Umbilical cord (tissue), 2 donors: ENCODE measurements at places on chromosomes 6 and 20.

GRCh38 chr20:41029150-41029901 is 704 bp downstream of the TOP1 start:
- peak; percentile 65 for DNase-seq

DNA sequence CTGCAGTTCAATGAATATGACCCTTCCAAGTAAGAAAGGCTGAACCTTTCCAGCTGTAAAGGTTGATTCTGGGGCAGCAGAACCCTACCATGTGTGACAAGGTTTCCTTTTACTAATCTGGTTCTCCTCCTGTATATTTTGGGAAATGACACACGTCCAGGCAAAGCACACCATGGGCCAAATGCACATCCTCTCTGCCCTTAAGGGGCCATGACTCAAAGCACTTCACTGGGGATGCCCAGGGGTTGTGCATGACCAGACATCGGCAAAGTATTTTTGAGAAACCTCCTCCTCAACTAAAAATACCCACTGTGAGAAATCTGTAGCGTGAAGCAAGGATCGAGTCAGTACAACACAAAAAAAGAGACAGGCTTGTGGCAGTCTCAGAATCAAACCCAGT is 174.7 kb downstream of the BACH2 start:
- no peak for DNase-seq

GRCh38 chr6:35664945-35665344 is 23.8 kb downstream of the FKBP5 start:
- no peak for DNase-seq

- no peak for DNase-seq
These were observed 13.6 kb downstream of the ITPA start for GRCh38 chr20:3222635-3223600.

DNA sequence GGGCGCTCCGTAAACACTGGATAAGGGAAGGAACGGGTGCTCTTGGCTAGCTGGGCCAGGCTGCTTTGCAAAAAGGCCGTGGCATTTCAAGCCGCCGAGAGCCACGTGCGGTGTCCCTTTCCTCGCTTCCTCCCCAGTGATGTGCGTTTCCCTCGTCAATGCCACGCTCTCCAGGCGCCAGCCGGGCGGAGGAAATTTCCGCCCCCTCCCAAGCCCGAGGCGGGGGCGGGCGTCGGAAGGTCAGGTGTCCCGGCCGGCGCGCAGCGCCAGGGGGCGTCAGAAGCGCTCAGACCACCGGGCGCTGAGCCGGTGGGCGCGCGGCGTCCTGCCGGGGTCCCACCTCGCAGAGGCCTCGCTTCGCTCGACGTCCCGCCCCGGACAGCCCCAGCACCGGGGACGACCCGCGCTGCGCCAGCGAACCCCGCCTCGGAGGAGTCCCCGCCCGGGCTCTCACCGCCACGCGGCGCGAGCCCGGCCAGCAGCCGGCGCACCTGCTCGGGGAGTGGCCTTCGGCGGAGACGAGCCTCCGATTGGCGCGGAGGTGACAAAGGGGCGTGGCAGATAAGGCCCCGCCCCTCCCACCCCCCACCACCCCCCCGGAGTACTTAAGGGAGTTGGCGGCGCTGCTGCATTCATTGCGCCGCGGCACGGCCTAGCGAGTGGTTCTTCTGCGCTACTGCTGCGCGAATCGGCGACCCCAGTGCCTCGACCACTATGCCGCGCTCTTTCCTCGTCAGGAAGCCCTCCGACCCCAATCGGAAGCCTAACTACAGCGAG is at the start of gene SNAI1:
Gene SNAI1, plus strand, starts transcription at position 635 of the 777 bp plus-strand sequence. Its CDS starts 80 bp downstream, at position 715.
- DNase-seq, result peak; percentile 65

DNA sequence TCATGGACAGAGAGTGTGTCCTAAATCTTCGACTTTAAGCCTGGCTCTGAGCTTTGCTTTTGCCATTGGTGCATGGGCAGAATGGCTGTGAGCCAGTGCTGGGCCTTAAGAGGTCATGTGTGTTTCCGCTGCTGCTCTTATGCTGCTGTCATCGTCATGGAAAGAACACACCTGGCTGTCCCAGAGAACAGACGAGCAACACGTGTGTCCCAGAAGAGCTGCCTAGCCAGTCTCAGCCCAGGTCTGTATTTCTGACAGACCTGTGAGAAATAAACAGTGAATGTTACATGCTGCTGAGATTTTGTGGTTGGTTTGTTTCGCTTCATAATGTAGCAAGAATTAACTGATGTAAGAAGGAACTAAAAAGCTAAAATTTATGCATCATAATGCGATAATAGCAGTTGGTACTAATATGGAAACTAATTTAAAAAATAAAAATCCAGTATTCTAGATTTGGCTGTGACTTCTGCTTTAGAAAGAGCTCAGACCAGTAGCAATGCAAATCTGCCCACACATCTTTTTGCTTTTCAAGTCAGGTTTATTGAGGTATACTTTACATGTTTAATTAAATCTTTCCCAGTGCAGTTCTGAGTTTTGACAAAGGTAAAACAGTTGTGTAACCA is 11.5 kb upstream of the SCP2D1 start:
- no peak for DNase-seq

DNA sequence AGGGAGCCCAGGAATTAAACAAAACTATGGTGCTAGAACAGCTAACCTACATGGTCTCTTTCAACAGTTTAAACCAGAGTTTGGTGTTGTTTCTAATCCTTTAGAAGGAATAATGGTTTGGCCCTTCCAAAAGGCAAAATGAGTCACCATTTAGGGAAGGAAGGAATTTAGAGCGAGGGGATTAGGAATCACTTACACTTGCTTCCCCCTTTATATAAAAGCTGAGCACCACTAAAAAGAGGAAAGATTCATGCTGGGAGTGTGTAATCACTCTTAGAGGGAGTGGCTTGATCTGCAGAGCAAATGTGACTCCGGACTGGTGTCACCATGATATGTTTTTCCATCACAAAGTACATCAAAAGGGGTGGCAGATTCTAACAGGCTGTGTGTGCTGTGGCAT is 63.6 kb downstream of the F13A1 start:
- DNase-seq, result no peak

- DNase-seq, result no peak
These were observed 78.4 kb downstream of the PREP start for GRCh38 chr6:105324386-105324950.
